Stimulated activated CD8-positive, alpha-beta memory T cell treated with anti-CD3 and anti-CD28 coated beads, Interleukin-15, amount 100 ng/mL, for 24 hours (primary cell): ENCODE measurements at places on chromosomes 13 and 19.

DNA sequence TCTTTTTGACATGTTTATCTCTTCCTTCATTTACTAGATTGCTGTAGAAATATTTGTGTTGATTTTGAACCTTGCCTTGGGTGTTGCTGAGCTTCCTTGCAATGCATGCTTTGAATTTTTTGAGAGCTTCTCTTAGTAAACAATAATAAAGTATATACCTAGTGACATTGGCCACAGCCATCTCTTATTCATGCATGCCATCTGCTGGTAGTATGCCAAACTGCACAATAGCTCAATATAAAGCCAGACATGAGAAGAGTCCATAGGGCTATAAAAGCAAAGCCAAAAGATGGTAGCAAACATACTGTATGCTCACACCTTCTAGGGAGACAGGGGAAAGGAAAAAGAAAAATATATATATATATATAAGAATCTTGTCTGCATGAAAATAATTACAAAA is 18.9 kb upstream of the ZSCAN5A start:
- DNase-seq: no peak

- no peak for DNase-seq
These were observed 55.4 kb upstream of the ZNF724 start for GRCh38 chr19:23305555-23305954.

DNA sequence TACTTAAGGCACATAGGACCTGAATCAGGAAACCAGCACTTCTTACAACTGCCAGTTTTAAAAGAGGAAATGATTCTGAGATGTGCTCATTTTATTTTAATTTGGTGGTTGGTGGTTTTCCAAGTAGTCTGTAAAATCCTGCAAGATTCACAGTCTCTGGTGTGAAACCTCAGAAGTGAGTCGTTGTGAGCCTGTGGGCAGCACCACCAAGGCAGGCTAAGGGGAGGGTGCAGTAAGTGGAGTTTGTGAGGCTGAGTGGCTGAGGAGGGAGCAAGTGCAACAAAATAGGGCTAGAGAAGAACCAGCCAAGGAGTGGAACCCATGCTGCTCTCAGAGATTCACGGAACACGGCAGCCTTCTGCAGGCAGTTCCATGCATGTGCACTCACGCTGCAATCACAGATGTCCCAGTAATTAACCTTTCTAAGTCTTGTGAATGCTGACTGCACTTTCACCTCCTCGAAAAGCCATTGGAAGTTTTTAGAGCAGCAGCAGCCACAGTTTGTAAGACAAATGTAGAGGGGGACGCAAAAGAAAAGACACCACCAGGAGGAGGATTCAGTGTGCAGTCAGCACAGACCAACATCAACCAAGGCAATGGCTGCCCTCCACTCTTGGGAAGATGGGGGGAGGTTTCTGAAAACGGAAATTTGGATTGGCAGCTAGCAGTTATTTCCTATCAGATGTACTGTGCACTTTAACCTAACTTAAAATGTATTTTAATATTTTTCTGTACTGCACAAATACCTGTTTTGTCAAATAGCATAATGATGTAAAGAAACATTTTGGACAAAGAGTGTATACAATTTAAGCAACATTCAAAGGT is 44.9 kb downstream of the ESD start:
- peak; percentile 2 for DNase-seq

DNA sequence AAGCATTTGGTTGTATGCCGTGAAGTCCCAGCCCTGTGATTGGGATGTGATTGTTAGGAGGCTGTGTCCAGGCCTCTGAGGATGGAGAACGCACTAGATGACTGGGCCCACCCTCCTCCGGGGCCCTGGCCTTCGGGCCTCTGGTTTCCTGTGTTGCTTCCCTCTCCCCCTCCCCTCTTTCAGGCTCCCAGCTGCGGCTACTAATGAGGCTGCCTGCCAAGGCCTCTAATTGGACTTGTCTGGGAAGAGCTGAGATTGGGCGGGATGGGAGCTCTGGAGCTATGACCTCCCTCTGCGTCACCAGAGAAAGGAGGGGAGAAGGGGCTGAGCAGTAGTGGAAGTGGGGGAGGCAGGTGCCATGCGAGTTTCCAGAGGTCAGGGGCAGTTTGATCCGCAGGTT is 9.9 kb downstream of the PTH2 start:
- DNase-seq: no peak

DNA sequence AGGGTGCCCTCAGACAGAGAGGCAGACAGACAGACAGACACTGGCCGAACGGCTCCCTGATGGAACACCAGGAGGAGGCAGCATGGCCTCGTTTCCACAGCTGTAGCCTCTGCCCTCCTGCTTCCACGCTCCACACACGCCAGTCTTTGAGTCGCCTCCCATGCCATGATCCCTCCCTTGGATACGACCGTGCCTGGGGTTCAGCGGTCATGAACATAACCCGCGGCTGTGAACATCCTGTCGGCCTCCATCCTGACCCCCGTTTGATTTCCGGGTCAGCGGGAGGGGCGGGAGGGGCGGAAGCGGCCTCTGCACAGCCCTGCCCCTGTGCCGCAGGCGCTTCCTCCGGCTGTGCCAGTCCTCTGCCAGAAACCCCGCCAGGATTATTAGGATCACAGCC is 23.4 kb downstream of the GP6 start:
- no peak for DNase-seq

DNA sequence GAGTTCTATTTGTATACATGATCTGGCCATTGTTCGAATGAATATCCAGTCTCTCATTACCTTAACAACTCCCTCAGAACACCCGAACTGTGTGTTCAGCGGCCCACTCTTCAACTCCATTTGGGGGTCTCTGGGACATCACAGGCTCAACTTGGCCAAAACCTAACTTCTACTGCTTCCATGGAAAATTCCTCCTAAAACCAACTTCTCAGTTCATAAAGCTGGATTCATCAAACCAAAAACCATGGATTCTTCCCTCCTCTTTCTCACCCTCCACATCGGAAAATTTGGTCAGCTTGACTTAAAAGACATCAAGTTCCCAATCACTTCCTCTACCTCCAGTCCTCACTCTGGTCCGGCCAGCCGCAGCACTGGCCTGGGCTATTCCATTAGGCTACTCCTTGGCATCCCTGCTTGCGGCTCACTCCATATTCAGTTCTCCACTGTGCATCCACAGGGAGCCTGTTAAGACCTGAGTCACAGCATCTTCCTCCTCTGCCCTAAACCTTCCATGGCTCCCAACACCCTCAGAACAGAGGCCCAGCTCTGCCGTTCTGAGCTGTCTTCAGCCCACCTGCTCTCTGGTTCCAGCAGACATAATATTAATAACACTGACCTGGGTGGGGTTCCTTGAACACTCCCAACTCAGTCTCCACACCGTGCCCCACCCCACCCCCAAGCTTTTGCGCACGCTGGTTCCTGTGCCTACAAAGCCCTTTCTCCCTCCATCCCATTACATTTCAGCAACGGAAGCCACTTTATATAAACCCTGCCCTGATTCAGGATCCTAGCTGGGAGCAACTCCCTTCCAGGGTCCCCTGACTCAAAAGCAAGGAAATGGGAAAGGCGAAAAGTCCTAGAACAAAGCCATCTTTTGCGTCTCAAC is 1.1 kb downstream of the ZNF792 start:
- DNase-seq: no peak
